Vagina (tissue), 2 donors: ENCODE measurements at places on chromosomes 11 and 22. TPM values are rescaled to one million over a fixed set of nuclear protein-coding genes. Genes with fewer than 3 reads are reported as not detected.

GRCh38 chr11:117584056-117584830 is 212.8 kb downstream of the DSCAML1 start:
- no peaks in the 10 kb centered on the region for H3K27me3 ChIP-seq
- H3K27ac ChIP-seq: no peak overlapping the region
- peaks cover 4% of the 10 kb centered on the region for H3K4me1 ChIP-seq
- DNase-seq: no peak
- no peak overlapping the region for H3K4me3 ChIP-seq
- no peaks in the 10 kb centered on the region for H3K36me3 ChIP-seq

DNA sequence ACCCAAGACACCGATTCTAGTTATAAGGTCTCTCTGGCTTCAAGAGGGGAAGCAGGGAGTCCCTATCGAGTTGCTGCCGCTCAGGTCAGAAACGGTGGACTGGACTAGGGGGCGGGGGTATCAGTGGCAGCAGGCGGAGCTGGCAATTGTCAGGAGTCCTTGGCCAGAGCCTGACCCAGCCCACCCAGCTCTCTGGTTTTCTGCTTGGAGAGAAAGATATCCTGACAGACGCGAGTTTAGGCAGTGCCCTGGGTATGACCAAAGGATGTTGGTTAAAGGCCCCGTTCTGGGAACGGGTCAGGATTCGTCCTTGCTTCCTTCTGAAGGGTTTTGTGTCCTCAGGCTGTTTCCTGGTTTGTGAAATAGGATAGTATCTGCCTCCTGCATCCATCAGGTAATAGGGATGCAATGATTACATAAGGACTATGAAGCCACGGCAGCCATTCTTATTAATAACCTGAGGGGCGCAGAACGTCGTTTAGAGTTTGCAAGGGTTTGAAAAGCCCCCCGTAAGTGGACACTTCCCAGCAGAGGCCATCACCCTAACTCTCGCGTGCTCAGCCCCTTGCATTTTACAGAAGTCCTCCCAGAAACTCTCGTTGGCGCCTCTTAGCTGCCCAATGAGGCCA is 700 bp upstream of the DEPDC5 start:
- peaks cover 45% of the 10 kb centered on the region for H3K4me1 ChIP-seq
- peak overlapping the region; percentile 73 for H3K4me3 ChIP-seq
- H3K27ac ChIP-seq: peak overlapping the region; percentile 87
- no peak for DNase-seq

GRCh38 chr22:26536056-26536761 is 23.9 kb upstream of the TFIP11 start:
- no peak overlapping the region for H3K4me3 ChIP-seq
- no peaks in the 10 kb centered on the region for H3K4me1 ChIP-seq
- no peaks in the 10 kb centered on the region for H3K36me3 ChIP-seq
- DNase-seq: no peak
- no peak overlapping the region for H3K27ac ChIP-seq
- H3K27me3 ChIP-seq: no peaks in the 10 kb centered on the region

DNA sequence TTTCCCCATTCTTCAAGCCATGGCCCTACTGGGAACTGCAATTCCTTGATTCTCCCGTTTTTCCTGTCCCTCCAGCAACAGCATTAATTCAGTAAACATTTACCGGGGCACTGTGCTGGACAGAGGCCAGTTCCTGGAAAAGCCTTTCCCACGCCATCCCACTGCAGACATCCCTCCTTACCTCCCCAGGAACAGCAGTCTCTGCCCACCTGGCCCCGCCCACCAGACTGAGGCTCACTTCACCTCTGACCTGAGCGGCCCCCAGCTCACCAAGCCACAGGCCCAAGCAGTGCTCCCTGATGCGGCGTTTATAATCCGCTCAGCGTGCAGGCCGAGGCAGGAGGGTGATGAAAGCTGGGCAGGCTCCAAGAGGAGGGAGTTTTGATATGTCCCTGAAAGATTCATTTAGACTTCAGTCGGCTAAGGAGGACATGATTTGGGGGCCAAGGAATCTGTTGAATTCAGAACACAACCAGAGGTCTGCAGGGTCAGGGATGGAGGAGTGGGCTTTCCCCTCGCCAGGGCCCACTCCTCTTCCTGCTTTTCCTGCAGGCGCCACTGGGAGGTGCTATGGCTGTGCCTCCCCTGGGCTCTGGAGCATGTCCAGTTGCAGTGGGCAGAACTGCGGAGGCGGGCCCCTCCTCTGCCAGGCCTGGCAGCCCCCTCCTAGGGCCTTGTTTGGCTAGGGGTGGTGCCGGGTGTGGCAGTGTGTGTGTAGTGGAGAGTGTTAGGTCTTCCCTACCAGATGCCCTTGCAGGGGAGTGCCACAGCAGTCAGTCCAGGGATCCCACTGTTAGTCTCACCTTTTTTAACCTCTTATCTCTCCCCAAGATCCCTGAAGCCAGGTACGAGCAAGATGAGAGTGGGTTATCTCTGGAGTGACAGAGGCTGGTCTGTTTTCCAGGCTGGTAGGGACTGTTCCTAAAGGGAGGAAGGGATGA is 1.4 kb upstream of the TAGLN start:
- no peaks in the 10 kb centered on the region for H3K36me3 ChIP-seq
- no peak for DNase-seq
- H3K27me3 ChIP-seq: no peaks in the 10 kb centered on the region
- H3K4me1 ChIP-seq: peaks cover 21% of the 10 kb centered on the region
- H3K27ac ChIP-seq: peak overlapping the region; percentile 78

DNA sequence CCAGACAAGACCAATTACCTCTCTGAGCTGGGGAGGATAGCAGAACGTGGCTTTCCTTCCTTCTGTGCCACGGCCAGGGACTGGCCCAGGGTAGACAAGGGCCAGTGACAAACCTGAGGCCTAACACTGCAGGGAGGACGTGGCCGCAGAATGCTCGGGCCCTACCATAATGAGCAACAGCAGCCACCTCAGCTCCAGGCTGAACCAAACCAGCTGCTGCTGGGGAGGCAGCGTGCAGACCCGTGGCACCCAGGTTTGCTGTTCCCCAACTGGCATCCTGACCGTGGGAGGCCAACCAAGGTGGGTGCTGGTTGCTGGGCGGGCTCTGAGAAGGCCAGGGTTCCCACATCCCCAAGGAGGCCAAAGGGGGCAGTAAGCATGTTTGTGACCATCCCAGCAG is 83.0 kb downstream of the MORC2 start:
- H3K27me3 ChIP-seq: no peaks in the 10 kb centered on the region
- DNase-seq: no peak
- H3K4me3 ChIP-seq: no peak overlapping the region
- H3K4me1 ChIP-seq: no peaks in the 10 kb centered on the region
- no peak overlapping the region for H3K27ac ChIP-seq

DNA sequence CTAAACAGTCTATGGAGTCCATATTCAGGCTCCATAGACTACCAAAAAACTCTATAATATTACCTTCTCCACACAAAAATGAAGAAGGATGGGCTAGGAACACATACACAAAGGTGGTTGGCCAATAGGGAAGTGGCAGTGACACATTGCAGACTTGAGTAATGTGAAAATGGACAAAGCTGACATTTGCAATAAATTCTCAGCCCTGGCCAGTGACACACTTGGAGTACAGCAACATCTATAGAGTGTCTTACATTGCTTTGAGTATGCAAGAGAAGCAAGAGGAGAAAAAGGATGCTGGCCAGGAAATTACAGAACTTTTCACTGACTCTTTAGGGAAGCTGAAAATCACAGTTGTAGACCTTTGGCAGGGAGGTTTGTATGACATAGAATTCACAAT is 7.3 kb upstream of the OR52W1 start:
- H3K27me3 ChIP-seq: no peaks in the 10 kb centered on the region
- H3K27ac ChIP-seq: no peak overlapping the region
- no peak for DNase-seq
- H3K4me3 ChIP-seq: no peak overlapping the region
- no peaks in the 10 kb centered on the region for H3K36me3 ChIP-seq

DNA sequence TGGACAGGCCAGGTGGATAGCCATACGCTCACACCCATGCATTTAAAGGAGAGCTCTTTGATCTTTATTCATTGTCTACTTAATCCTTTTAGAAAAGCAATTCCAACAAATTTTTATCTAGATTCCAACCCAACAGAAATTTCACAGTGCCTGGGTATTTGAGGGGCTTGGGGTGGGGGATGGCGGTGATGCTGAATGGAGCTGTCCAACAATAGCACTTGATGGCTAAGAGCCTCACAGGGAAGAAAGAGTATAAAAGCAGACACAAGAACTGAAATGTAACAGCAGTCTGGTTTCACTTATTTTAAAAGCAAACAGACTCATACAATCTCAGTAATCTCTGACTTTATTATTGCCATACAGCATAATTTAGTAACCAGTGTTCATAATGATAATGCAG is 101.8 kb upstream of the SORL1-AS1 start:
- DNase-seq: no peak
- H3K4me3 ChIP-seq: no peak overlapping the region
- no peak overlapping the region for H3K27ac ChIP-seq
- no peaks in the 10 kb centered on the region for H3K4me1 ChIP-seq
- H3K27me3 ChIP-seq: no peaks in the 10 kb centered on the region

DNA sequence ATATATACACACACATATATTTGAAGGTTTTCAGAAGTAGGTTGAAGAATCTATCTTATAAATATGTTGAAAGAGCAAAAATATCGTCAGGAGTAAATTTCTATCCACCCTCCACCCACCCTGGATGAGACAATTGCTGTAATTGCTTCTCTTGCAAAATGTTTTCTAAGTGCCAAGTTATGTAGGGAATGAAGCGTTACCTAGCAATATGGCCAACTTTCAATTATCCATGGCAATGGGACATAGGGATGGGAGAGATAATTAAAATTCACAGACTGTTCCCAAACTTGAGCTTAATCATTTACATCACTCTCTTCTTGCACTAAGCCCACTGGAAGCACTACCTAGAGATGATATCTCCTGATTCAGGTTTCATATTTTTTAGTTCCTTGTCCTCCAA is 806.2 kb upstream of the RAG2 start:
- H3K4me1 ChIP-seq: no peaks in the 10 kb centered on the region
- H3K4me3 ChIP-seq: no peak overlapping the region
- DNase-seq: no peak

DNA sequence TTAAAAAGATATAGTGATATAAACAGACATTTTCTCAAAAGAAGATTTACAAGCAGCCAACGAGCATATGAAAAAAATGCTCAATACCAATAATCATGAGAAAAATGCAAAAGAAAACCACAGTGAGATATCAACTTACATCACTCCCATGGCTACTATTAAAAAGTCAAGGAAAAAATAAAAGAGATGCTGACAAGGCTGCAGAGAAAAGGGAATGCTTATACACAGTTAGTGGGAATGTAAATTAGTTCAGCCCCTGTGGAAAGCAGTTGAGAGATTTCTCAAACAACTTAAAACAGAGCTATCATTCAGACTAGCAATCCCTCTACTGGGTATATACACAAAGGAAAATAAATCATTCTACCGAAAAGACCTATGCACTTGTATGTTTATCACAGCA is 97.1 kb upstream of the CARD18 start:
- H3K36me3 ChIP-seq: no peaks in the 10 kb centered on the region
- H3K4me3 ChIP-seq: no peak overlapping the region
- no peak for DNase-seq

GRCh38 chr11:64181506-64182411 is 4.2 kb upstream of the STIP1 start:
- H3K27me3 ChIP-seq: no peaks in the 10 kb centered on the region
- H3K27ac ChIP-seq: peak overlapping the region; percentile 87
- H3K36me3 ChIP-seq: no peaks in the 10 kb centered on the region
- DNase-seq: no peak
- H3K4me3 ChIP-seq: peak overlapping the region; percentile 22

DNA sequence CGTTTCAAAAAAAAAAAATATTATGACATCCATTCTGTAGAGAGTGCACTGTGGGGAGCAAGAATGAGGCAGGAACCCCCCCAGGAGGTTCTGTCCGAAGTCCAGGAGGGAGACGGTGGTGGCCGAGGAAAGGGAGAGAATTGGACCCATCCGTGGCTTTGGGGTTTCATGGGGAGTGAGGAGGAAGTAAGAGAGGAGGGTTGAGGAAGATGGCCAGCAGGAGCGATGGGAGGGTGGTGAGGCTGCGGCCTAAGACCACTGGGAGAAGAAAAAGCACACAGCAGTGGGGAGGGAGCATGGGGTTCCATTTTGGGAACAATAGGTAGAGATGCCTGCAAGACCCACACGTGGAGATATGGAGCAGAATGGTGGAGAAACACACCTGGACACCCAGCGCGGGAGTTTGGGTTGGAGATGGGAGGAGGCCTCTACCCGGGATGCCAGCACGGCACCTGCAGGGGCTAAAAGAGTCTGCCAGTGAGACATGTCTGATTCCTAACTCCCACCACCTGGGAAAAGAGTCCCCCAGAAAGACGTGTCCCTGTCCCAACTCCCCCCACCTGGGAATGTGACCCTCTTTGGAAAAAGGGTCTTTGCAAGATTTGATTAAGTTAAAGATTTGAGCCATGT is 72.5 kb upstream of the SHANK2 start:
- H3K4me3 ChIP-seq: no peak overlapping the region
- no peaks in the 10 kb centered on the region for H3K4me1 ChIP-seq
- no peaks in the 10 kb centered on the region for H3K36me3 ChIP-seq

DNA sequence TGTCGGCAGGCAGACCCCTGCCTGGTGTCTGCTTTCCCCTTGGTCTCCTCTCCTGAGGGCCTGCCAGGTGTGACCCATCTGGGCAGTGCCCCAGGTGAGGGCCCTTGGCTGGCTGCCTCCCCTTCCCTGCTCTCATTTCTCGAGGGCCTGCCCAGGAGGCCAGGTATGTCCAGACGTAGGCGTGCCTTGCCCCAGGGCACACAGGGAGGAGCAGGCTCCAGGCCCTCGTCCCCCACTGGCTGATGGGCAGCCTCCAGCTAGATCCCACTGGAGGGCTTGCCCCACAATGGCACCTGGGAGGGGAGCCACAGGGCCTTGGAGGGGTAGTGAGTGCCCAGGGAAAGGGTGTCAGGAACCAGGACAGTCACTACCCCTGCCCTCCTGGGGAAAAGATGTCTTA is 95.9 kb downstream of the CACNA1I start:
- DNase-seq: no peak
- H3K27ac ChIP-seq: no peak overlapping the region
- no peaks in the 10 kb centered on the region for H3K36me3 ChIP-seq
- H3K4me3 ChIP-seq: no peak overlapping the region

GRCh38 chr11:9972989-9973388 is 309.1 kb downstream of the SWAP70 start:
- H3K36me3 ChIP-seq: no peaks in the 10 kb centered on the region
- no peak for DNase-seq
- no peak overlapping the region for H3K4me3 ChIP-seq
- no peaks in the 10 kb centered on the region for H3K4me1 ChIP-seq
- H3K27ac ChIP-seq: peak overlapping the region; percentile 6

The POU2AF3 gene
- total RNA-seq: 3.2 TPM

The OVOL1 gene
- total RNA-seq: 17.4 TPM

The RAB3IL1 gene
- 32.2 TPM for total RNA-seq

The SYT9 gene
- 2.9 TPM for total RNA-seq

The YAP1 gene
- 232 TPM for total RNA-seq
